ENCODE measurements at places on chromosomes 13 and 19.

DNA sequence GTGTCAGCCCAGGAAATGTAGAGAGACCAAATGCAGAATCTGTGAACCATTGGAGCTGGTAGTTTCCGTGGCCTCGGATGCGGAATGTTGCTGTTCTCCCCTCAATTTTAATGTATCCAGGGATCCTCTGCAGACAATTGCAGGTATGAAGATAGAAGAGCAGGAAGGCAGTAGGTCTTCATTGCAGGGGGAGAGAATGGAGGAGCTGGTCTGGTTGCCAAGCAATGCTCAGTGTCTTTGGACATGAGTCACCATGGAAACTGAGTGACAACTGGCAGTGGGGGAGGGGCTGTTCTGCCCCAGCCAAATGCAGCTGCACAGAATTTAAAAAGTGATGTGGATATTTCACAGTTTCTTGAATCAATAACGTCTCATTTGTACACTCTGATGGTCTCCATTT, 56.1 kb upstream of the ZNF835 start:
- H3K36me3 ChIP-seq, result no peaks in the 10 kb centered on the region
- H3K4me3 ChIP-seq, result no peak overlapping the region
- no peak overlapping the region for H3K27ac ChIP-seq
- no peak for DNase-seq
- H3K27me3 ChIP-seq, result no peaks in the 10 kb centered on the region

- peak overlapping the region; percentile 92 for H3K4me3 ChIP-seq
- H3K36me3 ChIP-seq, result peaks cover 41% of the 10 kb centered on the region
- H3K4me1 ChIP-seq, result peaks cover 44% of the 10 kb centered on the region
- no peak for DNase-seq
- H3K27ac ChIP-seq, result peak overlapping the region; percentile 98
Observed at GRCh38 chr19:16571283-16571682, 932 bp downstream of the SLC35E1 start.

- no peaks in the 10 kb centered on the region for H3K27me3 ChIP-seq
- DNase-seq, result no peak
- no peaks in the 10 kb centered on the region for H3K4me1 ChIP-seq
- H3K4me3 ChIP-seq, result no peak overlapping the region
Observed at GRCh38 chr13:35219021-35219420, 257.5 kb downstream of the MAB21L1 start.

- no peak overlapping the region for H3K4me3 ChIP-seq
- no peaks in the 10 kb centered on the region for H3K27me3 ChIP-seq
- peaks cover 34% of the 10 kb centered on the region for H3K36me3 ChIP-seq
- H3K27ac ChIP-seq, result no peak overlapping the region
- no peak for DNase-seq
Observed at GRCh38 chr13:46035066-46035465, 17.5 kb downstream of the ZC3H13 start.

DNA sequence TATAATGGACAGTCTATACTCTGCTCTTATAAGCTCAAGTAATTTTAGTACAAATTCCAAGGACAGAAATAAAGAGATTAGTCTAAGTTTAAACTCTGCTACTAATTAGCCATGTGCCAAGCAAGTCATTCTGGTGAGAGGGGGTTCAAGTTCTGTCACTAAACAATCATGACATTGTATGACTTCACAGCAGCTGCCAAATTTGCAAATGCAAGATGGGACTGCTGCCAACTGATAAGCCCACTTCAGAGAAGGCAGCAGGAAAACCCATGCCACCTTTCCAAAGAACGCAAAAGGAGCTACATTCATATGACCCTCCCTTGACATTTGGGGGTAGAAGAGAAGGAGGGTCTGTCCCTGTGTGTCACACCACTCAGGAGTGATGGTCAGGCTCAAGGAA, 60.7 kb upstream of the RFXAP start:
- H3K36me3 ChIP-seq, result no peaks in the 10 kb centered on the region
- no peak for DNase-seq
- H3K4me1 ChIP-seq, result no peaks in the 10 kb centered on the region
- no peak overlapping the region for H3K4me3 ChIP-seq
- H3K27ac ChIP-seq, result no peak overlapping the region
- H3K27me3 ChIP-seq, result peaks cover 37% of the 10 kb centered on the region

DNA sequence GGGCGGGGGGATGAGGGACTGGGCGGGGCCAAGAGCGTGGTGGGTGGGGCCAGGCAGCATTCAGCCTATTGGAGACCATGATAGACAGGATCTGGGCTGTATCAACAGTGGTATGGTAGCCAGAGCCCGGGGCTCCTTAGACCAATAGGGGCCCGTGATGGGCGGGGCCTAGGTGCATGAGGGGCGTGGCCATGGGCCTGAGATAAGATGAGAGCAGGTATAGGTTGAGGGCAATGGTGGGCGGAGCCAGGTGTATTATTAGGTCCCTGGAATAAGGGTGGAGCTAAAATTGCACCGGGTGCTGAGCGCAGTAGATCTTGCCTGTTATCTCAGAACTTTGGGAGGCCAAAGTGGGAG, 5.3 kb downstream of the ABCA7 start:
- H3K27ac ChIP-seq, result peak overlapping the region; percentile 55
- peaks cover 19% of the 10 kb centered on the region for H3K36me3 ChIP-seq
- no peaks in the 10 kb centered on the region for H3K27me3 ChIP-seq
- H3K4me3 ChIP-seq, result no peak overlapping the region

GRCh38 chr13:95117092-95117491, 184.2 kb downstream of the ABCC4 start:
- H3K27me3 ChIP-seq, result no peaks in the 10 kb centered on the region
- no peaks in the 10 kb centered on the region for H3K4me1 ChIP-seq
- no peak overlapping the region for H3K27ac ChIP-seq
- DNase-seq, result no peak
- H3K4me3 ChIP-seq, result no peak overlapping the region

GRCh38 chr19:33830264-33830663, 33.6 kb downstream of the KCTD15 start:
- H3K36me3 ChIP-seq, result no peaks in the 10 kb centered on the region
- H3K4me3 ChIP-seq, result no peak overlapping the region
- H3K4me1 ChIP-seq, result no peaks in the 10 kb centered on the region
- no peak for DNase-seq
- H3K27me3 ChIP-seq, result peaks cover 57% of the 10 kb centered on the region
- no peak overlapping the region for H3K27ac ChIP-seq

DNA sequence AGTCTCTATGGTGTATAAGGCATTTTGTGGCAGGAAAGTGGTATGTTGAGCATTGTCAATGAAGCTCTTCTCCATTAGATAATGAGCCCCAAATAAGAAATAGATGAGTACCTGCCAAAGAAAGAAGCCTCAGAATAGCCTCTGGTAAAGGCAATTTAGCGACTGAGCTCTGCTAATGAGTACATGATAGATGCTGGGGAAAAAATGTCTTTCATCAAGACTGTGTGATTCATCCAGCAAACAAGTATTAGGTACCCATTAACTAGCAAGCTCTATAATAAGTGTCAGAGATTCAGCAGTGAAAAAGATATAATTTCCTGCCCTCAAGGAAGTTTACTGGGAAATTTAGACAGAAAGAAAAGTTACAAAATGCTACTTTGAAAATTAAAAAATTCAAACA, 294.6 kb downstream of the ITGBL1 start:
- peaks cover 61% of the 10 kb centered on the region for H3K27me3 ChIP-seq
- no peak for DNase-seq
- no peak overlapping the region for H3K27ac ChIP-seq
- no peaks in the 10 kb centered on the region for H3K4me1 ChIP-seq

GRCh38 chr13:93859716-93860115, 619.8 kb downstream of the DCT start:
- peaks cover 8% of the 10 kb centered on the region for H3K27me3 ChIP-seq
- no peak overlapping the region for H3K27ac ChIP-seq
- H3K4me3 ChIP-seq, result no peak overlapping the region
- no peaks in the 10 kb centered on the region for H3K36me3 ChIP-seq
- DNase-seq, result no peak
- no peaks in the 10 kb centered on the region for H3K4me1 ChIP-seq

DNA sequence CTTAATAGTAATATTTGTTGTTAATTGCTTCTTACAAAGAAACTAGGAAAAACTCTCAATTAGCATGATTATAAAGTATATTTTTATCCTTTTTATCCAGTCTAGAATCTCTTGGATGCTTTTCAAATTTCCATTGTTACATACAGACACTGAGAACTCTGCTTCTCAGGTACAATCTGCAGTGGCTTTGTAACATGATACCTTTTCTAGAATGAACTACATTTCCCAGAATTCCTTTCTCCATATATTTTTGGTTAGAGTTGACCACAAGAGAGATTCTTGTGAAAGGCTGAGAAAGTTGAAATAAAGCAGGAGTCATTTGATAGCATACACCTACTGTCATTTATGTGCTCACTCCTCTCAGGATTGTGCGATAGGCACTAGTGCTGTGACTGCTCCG, 148.6 kb downstream of the SLITRK6 start:
- no peak overlapping the region for H3K4me3 ChIP-seq
- H3K36me3 ChIP-seq, result no peaks in the 10 kb centered on the region
- H3K4me1 ChIP-seq, result no peaks in the 10 kb centered on the region
- no peaks in the 10 kb centered on the region for H3K27me3 ChIP-seq
- H3K27ac ChIP-seq, result no peak overlapping the region
- no peak for DNase-seq

DNA sequence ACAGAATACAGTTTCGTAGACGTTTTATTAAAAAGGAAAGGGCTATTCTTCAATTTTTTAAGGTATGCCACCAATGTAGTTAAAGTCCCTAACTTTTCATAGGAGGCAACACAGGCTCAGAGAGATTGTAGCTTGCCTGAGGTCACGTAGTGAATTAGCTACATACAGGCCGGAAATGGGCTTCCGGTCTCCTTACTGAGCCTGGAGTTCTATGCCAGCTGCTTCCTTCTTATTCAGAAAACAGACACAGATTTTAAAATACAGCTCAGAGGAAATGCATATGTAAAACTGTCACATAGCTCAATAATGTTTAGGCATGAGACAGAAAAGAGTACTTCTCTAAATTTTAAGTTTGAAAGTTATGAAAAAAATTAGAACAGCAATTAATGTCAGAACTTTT, 85.4 kb upstream of the TUBA3C start:
- no peaks in the 10 kb centered on the region for H3K36me3 ChIP-seq
- no peaks in the 10 kb centered on the region for H3K4me1 ChIP-seq
- no peak overlapping the region for H3K4me3 ChIP-seq
- DNase-seq, result no peak

GRCh38 chr13:39955560-39955959, 300.1 kb downstream of the COG6 start:
- H3K4me3 ChIP-seq, result no peak overlapping the region
- peaks cover 7% of the 10 kb centered on the region for H3K36me3 ChIP-seq
- no peak for DNase-seq
- H3K27me3 ChIP-seq, result no peaks in the 10 kb centered on the region
- no peak overlapping the region for H3K27ac ChIP-seq

DNA sequence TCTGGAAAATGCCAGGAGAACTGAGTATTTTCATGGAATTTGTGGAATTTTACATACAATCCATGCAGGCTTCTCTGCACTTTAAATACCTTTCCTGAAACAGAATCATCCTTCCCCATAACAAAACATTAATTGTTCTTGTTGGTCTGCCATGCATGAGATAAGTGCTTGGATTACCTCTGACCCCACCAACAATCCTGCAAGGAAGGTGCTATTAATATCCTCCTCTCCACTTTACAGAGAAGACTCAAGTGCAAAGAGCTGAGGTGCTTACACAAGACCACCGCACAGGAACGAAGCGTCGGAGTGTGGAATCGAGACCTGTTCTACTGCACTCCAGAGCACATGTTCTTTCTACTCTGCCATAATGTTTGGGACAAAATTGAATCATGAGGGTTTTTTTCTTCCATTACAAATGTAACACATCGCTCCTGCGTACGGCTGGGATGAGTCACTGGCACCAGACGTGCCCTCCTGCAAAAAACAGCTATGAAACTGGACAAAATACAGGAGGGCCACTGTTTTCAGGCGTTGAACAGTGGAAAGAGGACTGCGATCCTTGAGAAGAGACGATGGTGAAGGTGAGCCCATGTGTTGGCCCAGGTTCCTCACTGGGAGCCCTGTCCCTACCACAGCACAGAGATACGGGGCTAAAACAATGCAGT, 12.9 kb upstream of the LRRC4B start:
- peaks cover 56% of the 10 kb centered on the region for H3K27me3 ChIP-seq
- no peaks in the 10 kb centered on the region for H3K4me1 ChIP-seq
- H3K36me3 ChIP-seq, result peaks cover 2% of the 10 kb centered on the region
- no peak overlapping the region for H3K4me3 ChIP-seq

GRCh38 chr13:111482126-111482525, 161.7 kb downstream of the TEX29 start:
- DNase-seq, result no peak
- H3K4me1 ChIP-seq, result no peaks in the 10 kb centered on the region
- peaks cover 9% of the 10 kb centered on the region for H3K27me3 ChIP-seq
- H3K4me3 ChIP-seq, result no peak overlapping the region
- H3K27ac ChIP-seq, result no peak overlapping the region

DNA sequence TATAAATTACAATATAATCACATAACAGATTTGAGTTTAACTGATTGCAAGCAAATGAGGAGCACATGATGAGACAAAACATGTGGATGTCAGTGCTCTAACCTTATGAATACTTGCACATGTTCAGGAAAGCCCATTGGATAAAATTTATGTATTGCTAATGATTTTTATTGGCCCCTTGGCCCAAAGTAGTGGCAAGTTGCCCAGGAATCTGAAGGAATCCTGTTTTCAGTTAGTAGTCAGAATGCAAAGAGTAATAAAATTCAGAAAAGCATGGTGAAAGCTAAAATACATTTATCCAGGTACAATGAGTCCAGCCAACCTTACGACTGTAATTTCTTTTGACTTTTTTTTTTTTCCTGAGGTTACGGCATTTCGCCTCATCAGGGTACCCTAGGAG, 1539.4 kb downstream of the EFNB2 start:
- H3K36me3 ChIP-seq, result no peaks in the 10 kb centered on the region
- H3K27ac ChIP-seq, result no peak overlapping the region
- H3K27me3 ChIP-seq, result no peaks in the 10 kb centered on the region
- H3K4me3 ChIP-seq, result no peak overlapping the region

DNA sequence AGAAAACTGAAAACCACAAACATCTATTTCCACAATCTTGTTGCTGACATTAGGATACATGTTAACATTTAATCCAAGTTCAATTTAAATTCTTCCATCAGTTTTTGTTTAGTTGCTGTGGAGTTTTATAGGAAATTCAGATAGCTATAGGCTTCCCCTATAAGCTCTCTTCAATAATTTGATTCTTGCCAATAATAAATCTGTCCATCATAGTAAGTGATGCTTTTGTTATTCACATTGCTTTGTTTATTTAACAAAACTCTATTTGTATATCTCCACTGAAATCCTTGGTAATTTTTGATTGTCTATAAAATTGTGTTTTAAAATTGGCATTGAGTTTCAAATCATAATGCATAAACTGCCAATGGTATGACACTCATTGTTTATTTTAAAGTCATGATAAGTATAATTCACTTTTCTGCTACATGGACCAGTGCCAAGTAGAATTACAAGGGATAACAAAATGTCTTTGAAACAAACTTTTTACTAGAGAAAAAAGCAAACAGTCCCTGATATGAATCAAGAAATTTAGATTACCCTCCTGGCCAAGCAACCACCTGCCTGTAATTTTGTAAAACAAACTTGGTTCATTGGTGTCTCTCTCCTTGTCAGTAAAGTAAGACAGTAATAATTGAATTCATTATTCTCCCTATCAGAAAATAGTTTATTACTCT, 577.3 kb upstream of the GPC6 start:
- DNase-seq, result no peak
- no peak overlapping the region for H3K4me3 ChIP-seq
- no peaks in the 10 kb centered on the region for H3K4me1 ChIP-seq
- no peaks in the 10 kb centered on the region for H3K27me3 ChIP-seq
- no peak overlapping the region for H3K27ac ChIP-seq
